ENCODE measurements at places on chromosomes 16 and 17.
A peak's percentile ranks its signal among the peaks of the same experiment; 100 is the strongest.

DNA sequence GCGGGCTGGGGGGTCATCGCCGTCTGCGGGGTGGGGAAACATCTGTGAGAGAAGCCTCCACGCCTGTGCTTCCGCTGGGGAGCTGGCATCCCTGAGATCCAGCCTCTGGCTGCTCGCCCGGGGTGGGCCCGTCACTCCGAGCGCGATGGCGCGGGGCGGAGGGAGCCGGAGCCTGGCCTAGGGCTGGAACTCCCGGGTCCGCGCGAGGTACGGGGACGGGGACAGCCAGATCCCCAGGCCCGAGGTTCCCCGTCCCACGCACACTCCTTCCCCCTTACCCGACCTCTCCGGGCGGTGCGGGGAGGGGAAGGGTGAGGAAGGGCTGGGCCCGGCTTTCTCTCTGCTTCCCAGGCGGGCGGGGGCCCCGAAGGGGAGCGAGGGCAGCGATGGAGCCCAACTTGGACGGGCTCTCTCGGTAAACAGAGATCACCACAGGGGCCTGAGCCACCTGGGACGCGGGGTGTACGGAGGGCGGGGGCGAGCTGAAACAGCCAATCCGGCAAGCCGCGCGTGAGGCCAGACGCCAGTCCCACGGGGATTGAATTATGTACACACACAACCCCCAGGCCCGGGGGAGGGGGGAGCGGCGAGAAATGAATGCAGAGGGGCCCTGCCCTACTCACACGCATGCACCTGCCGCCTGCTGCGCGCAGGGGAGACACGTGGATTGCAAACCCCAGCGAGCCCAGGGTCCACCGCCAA is at the start of gene SLC16A11:
SLC16A11 (minus strand) TSS at position 596 of the 702 bp plus-strand sequence; CDS start at position 17, 579 bp downstream.
- no peak for DNase-seq

- DNase-seq, result peak; percentile 15
Observed at GRCh38 chr17:11813278-11813677, 184.0 kb downstream of the ZNF18 start.

DNA sequence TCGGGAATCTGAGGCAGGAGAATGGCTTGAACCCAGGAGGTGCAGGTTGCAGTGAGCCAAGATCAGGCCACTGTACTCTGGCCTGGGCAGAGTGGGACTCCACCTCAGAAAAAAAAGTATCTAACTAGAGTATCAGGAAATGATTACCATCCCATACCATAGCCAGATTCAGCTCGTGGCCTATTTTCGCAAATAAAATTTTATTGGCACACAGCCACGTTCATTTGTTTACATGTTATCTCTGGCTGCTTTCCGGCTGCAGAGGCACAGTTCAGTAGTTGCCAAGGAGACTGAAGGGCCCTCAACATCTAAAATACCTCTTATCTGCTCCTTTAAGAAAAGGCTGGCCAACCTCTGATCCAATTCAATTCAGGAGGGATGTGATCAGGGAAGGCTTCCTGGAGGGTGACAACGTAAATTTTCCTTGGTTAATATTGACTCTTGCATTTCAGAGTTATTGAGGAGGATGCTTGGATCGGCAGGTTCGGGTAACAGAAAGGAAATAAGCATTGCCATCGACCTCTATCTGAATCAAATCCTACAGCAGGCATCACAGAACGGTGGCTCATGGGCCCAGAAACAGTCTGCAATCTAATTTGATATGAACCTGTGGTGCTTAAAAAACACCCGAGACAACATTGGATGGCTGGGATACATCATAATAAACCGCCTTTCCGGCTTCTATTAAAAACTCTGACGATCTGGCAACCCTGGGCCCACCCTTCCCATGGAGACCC is 73.8 kb downstream of the XYLT1 start:
- no peak for DNase-seq

DNA sequence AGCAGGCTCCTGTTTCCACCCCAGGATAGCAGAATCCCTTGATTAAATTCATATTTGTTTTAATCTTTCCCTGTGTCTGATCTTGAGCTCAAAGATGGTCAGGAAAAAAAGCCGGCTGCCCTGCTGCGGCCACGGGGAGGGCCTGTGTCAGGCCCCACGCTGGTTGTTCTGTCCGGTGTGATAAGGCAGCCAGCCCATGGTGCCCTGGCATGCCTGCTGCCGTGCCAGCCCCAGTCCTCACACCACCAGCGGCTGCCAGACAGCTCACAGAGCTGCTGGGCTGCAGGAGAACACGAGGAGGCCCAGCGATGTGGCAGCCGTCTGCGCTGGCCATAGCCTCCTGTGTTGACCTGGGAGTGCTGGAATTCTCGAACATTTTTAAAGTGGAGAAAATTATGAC is 34.7 kb upstream of the BRD7 start:
- DNase-seq, result no peak

GRCh38 chr16:59126486-59126885 is 392.4 kb upstream of the GOT2 start:
- no peak for DNase-seq

- DNase-seq, result peak; percentile 74
Observed at GRCh38 chr16:50688083-50688482, 5.3 kb upstream of the NOD2 start.

DNA sequence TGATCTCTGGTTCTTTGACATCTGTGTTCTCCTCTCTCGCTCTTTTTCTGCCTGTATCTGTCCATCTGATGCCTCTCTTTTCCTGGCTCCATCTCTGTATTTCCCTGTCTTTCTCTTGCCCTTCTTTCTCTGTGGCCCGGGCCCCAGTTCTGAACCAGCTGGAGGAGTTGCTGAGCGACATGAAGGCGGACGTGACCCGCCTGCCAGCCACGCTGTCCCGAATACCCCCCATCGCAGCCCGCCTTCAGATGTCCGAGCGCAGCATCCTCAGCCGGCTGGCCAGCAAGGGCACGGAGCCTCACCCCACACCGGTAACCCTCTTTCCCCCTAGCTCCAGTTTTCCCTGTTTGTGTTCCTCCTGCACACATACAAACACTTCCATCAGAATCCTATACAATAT is 5.8 kb downstream of the RNF227 start:
- no peak for DNase-seq

GRCh38 chr17:37312137-37312923 is 63.5 kb upstream of the C17orf78 start:
- no peak for DNase-seq

GRCh38 chr16:65782611-65783600 is 583.6 kb upstream of the CDH5 start:
- no peak for DNase-seq

GRCh38 chr16:31009894-31010584 is 399 bp downstream of the STX1B start:
- no peak for DNase-seq

- no peak for DNase-seq
Observed at GRCh38 chr17:40791787-40792436, 7.8 kb downstream of the KRT28 start.

- DNase-seq, result no peak
Observed at GRCh38 chr17:77011173-77012011, 129.4 kb upstream of the SEC14L1 start.

GRCh38 chr16:86080131-86080875 is 181.3 kb downstream of the IRF8 start:
- DNase-seq, result no peak

DNA sequence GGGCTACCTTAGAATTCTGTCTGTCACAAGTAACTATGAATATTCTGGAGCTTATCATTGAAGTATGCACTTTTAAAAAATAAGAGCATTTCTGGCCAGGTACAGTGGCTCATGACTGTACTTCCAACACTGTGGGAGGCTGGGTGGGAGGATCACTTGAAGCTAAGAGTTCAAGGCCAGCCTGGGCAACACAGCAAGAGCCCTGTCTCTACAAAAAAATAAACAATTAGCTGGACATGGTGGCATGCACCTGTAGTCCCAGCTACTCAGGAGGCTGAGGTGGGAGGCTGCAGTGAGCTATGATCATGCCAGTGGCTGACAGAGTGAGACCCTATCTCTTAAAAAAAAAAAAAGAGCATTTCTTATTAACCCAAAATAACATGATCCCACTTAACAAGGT is 60.0 kb upstream of the BRD7 start:
- DNase-seq, result no peak

DNA sequence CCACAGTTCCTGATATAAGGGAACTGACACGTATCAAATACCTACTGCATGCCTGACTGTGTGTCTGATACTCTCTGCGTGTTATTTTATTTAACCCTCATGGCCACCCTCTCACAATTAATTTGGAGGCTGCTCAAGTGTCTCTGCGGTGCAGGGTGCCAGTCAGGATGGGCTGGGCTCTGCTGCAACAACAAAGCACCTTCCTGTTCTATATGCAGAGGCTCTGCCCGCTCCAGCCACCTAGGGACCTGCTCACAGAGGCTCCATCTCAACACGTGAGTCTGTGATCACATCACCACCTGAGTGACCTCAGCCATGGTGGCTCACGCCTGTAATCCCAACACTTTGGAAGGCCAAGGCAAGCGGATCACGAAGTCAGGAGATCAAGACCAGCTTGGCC is 87.1 kb downstream of the SLC39A11 start:
- DNase-seq, result peak; percentile 46

GRCh38 chr16:78503602-78504001 is 404.1 kb downstream of the WWOX start:
- no peak for DNase-seq

- peak; percentile 75 for DNase-seq
Observed at GRCh38 chr16:813204-813915, 12.8 kb upstream of the GNG13 start.

GRCh38 chr16:80680046-80680445 is 124.4 kb downstream of the CDYL2 start:
- DNase-seq, result no peak

DNA sequence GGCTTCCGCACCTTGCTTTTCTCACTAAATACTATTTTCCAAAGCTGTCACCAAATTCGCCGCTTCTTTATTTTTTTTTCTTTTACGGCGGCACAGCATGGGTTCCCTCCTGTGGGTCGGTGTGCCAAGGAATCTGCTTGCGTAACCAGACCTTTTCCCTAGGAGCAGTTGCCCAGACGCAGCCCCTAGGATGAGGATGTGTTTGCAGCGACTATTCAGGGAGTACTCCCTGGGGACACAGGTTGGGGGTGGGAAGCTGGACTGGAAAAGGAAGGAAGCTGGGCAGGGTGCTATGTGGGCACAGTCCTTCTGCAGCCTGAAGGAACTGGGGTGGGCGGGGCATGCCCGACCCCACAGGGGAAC is 49.0 kb upstream of the ZCCHC14 start:
- DNase-seq, result no peak

DNA sequence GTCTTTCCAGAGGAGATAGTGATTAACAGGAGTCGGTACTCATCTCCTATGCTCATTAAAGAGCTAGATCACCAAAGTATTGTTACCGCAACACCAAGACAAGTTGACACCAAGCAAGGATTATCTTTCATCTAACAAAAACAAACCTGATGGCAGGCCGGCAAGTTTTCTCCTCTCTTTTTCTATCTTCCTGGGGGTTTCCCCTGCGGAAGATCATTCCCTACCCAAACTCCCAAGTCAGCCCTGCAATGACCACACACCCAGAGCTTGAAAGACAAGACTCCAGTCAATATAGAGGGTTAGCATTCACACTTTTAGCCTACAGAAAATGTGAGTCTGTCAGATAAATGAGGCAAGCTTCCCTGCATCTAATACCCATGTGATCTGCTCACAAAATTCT is 312.1 kb downstream of the SOX9 start:
- peak; percentile 58 for DNase-seq

GRCh38 chr17:6636616-6637457 is 3.7 kb downstream of the KIAA0753 start:
- no peak for DNase-seq

- no peak for DNase-seq
Observed at GRCh38 chr16:72999541-73000019, 48.3 kb downstream of the ZFHX3 start.

- DNase-seq, result no peak
Observed at GRCh38 chr16:28873543-28874201, 4.6 kb upstream of the ATP2A1 start.

DNA sequence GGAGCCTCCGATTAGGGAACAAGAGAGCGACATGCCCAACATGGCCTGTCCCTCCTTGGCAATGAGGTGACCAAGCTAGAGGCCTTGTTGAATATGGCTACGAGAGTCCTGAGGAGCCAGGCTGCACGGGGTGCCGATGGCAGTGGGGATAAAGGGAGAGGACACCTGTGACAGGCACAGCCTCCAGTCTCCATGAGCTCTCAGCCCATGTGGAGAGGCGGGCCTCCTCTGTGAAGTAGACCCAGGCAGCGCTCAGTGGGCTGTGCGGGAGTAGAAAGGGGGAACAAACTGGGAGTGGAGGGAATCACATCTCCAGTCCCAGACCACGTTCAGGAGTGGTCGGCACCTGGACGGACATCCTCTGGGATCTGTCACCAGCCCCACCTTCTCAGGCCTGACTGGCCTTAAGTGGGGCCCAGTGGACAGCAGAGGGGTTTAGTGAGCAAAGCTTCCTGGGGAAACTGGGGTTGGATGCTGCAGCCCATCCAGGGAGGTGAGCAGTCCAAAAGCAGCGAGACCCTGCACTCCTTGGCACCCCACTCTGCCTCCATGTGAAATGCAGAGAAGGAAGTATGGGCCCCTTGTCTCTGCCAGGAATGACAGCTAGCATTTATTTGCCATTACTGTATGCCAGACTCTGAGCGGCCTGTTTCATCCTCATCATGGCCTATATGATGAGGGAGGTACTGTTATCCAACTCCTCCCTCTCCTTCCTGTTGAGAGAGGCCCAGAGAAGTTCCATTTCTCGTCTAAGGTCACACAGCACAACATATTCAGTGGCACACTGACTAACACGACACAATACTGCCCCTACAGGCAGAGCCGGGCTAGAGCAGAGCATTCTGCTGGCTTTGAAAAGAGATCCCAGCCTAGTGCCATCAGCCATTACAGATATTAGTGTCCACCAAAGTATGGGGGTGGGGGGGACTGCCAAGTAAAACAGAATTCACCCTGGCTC is 4.5 kb upstream of the TMEM92 start:
- DNase-seq, result peak; percentile 90

- no peak for DNase-seq
Observed at GRCh38 chr17:78180083-78180482, 6.8 kb downstream of the TK1 start.

DNA sequence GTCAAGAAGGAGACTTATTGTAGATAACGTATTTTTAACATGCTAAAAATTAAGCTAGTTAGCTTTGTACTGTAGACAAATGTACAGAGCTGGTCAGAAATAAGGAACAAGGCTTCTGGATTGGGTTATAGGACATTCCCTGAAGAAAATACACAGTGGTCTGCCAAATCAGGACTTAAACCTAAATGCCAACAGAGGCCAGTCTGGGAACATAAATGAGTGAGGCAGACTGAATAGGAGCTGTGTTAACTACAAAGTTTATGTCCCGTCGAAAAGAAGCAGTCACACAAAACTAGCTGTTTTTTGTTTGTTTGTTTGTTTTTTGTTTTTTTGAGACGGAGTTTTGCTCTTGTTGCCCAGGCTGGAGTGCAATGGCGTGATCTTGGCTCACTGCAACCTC is 120.4 kb upstream of the C17orf78 start:
- no peak for DNase-seq

Data from islet precursor cell (in vitro differentiated cells).